Esophagus squamous epithelium (tissue), 5 donors: ENCODE measurements at places on chromosomes 5 and 9. TPM values are rescaled to one million over a fixed set of nuclear protein-coding genes. Genes with fewer than 3 reads are reported as not detected.

GRCh38 chr5:177176175-177176711, 42.7 kb downstream of the NSD1 start:
- no peak for DNase-seq

- no peak for DNase-seq
These were observed 19.4 kb downstream of the GRHPR start for GRCh38 chr9:37441776-37442370.

- DNase-seq, result no peak
These were observed 251.5 kb downstream of the KCTD16 start for GRCh38 chr5:144422018-144422727.

DNA sequence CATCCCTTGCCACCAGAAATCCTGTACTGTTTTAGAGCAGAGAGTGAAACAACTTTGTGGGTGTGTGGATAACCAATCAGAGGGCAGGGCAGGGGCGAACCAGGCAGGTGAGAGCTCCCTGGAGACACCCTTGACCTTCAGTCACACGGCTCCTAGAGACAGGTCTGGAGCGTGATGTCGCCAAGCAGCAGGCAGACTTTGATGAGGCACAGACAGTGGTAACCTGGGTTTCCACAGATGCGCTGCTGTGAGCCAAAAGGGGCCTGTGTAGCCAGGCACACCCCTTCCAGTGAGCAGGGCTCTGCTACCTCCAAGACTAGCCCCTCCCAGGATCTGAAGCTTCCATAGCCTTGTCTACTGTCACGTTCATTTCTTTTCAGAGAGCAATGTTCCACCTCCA, 317.8 kb upstream of the ADCY2 start:
- no peak for DNase-seq

- no peak for DNase-seq
These were observed 73.8 kb downstream of the MRPL36 start for GRCh38 chr5:1725641-1726468.

GRCh38 chr9:92138157-92138959, 23.1 kb upstream of the SPTLC1 start:
- DNase-seq, result no peak

DNA sequence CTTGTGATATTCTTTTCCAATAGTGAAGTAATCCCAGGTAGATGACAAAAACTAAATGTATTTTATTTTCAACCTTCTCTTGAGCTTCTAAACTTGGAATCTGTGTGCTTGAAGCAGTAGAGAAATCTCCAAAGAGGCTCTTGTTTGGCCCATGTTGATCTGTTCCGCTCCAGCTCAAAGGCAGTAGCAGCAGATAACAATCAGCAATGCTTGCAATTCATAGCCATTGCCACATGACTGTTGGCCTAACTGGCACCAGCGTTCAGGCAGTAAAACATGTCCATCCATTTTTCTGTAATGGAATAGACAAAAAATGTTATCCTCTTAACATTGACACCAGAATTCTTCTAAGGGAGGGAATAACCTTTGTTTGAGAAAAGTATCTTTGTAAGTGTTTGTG, 270.7 kb upstream of the MSX2 start:
- DNase-seq, result no peak

GRCh38 chr9:116986015-116986414, 298.9 kb downstream of the TRIM32 start:
- DNase-seq, result no peak

DNA sequence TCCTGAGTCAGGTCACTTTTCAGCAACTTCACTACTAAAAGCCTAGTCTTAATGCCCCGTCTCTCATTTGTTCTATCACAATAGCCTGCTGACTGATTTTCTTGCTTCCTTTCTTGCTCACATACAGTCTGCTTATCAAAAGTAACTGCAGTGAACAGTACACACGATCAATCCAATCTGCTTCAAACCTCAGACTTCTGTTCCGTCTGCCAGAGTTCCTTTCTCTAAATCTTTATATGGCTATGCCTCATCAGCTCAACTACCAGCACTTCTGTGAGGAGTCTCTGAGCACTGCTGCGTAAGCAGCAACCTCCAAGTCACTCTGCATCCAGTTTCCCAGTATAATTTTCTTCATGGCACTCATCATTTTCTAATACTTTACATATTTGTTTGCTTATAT, 34.8 kb upstream of the PUM3 start:
- no peak for DNase-seq

- no peak for DNase-seq
These were observed 545.4 kb downstream of the CDH9 start for GRCh38 chr5:26492906-26493459.

GRCh38 chr5:53987101-53987500, 323.3 kb downstream of the ARL15 start:
- DNase-seq, result no peak

DNA sequence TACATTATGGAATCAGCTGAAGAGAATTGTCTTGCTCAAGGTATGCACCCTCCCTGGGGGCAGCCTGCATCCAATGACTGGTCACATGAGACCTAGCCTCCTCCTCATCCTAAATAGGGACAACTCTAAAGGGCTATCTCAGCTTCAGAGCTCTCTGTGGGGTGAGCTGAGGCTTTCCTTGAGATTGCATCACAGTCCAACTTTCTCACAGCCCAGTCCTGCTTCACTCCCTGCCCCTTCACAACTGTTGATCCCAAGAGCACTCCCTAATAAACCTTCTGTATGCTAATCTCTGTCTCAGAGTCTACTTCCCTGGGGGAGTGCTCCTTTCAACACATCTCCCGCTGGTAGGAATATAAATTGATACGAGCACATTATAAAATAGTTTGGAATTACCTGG, 44.1 kb upstream of the ERBIN start:
- no peak for DNase-seq

- no peak for DNase-seq
These were observed 94.2 kb upstream of the SLIT3 start for GRCh38 chr5:169395136-169395535.

- no peak for DNase-seq
These were observed 22.0 kb upstream of the GTF3C5 start for GRCh38 chr9:133008824-133009223.

DNA sequence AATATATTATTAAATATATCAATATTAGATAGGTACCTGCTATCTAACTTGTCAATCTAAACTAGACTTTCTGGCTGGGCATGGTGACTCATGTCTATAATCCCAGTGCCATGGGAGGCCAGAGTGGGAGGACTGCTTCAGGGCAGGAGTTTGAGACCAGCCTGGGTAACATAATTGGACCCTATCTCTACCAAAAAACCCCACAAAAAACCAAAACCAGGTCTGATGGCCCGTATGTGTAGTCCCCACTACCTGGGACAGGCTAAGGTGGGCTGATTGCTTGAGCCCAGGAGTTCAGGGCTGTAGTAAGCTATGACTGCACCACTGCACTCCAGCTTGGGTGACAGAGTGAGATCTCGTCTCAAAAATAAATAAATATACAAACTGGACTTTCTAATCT, 55.0 kb downstream of the PJA2 start:
- DNase-seq, result no peak

DNA sequence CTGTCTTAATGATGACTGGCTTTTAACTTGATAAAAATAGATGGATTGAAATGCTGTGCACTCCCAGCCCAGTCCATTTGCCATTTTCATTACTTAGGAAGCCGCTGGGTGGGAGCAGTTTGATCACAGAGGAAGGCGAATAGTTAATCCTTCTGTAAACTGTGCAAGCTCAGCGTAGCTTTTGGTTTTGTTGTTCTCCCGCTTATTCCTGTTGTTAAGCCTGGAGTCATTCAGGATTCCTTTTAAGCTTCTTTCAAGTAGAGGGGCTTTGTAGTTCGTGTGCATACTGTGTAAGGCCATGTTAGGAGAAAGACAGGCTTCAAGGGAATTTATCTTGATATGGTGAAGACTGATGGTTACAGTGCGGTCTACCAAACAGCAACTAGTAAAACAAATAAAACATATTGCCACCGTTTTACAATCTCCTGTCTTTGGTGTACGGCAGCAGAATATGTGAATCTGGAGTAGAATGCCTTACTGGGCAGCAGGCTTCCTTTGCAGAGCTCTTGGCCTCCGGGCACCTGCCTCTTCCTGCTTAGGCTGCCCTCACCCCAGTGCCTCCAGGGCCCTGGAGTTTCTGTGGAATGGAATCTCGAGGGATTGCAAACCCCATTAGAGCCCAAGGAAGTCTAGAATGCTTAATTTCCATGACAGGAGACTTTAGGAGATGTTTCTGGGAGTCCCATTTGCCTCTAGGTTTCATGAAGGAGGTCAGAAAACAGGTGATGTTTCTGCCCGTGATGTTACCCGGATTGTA, 141.4 kb downstream of the TRIO start:
- DNase-seq, result no peak

DNA sequence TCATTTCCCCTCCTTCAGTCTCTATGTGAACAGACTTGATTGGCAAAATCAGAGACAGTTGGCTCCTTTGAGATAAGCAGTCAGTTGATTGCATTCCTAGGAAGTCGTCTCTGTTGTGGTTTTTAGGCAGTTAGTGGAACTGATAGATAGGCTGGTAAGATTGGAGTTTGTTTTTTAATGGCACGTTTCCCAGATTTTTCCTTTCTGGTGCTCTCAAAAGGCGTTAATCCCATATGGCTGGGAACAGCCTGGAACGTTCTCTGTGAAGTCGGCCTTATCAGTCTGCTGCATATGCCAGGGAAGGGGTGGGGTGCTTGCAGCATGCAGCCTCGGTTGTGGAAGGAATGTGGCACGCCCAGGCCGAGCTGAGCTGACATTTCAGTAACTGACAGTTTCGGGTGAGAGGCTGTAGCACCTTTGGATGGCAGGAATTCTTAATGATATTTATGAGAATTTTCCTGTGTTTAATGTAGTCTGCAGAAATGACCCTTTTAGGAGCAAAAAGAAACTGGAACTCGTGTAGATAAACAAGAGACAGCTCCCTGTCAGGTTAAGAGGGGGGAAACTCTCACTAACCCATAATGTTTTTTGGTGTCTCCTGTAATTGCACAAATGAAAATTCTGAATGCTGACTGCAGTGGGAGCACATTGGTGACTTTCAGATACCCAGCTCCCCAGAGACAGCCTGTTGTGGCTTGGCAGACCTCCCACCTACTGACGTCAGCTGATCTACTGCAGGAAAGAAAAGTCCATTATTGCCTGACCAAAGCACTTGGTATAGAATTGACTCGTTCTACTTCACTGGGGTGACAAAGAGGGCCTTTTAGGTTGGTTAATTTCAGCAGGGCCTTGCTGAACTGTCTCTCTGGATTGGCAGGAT, 6.3 kb downstream of the SPTAN1 start:
- no peak for DNase-seq

- no peak for DNase-seq
These were observed 45.8 kb downstream of the SECISBP2 start for GRCh38 chr9:89363921-89364665.

DNA sequence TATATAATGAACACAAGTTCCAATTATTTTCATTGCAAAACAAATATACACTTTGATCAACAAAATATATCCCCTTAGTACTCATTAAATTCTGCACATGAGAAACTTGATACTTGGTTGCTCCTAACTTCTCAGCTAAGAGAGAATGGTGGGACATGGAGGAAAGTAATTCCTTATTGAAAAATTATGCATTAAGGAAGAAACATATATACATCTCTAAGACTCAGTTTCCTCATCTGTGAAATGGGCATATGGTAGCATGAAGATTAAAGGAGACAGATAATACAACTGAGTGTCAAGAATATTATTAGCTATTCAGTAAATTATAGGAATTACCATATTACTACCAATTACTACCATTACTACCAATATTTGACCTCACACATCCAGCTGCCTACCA, 85.8 kb downstream of the CRB2 start:
- no peak for DNase-seq

Gene HMMR
- total RNA-seq, result 5.0 TPM

Gene PCDHA1
- not detected for total RNA-seq

Gene MLANA
- not detected for total RNA-seq

Gene IL31RA
- total RNA-seq, result not detected

Gene PRRC1
- total RNA-seq, result 38.0 TPM

Gene GPX8
- 8.7 TPM for total RNA-seq

Gene SERF1A
- 6.0 TPM for total RNA-seq

Gene PCDHGC5
- 0.26 TPM for total RNA-seq
